ENCODE measurements at places on chromosomes 4 and X.

- DNase-seq, result no peak
These were observed 59.8 kb upstream of the GPM6B start for GRCh38 chrX:13876652-13877051.

GRCh38 chr4:53986062-53986461 is 78.3 kb downstream of the CHIC2 start:
- no peak for DNase-seq

DNA sequence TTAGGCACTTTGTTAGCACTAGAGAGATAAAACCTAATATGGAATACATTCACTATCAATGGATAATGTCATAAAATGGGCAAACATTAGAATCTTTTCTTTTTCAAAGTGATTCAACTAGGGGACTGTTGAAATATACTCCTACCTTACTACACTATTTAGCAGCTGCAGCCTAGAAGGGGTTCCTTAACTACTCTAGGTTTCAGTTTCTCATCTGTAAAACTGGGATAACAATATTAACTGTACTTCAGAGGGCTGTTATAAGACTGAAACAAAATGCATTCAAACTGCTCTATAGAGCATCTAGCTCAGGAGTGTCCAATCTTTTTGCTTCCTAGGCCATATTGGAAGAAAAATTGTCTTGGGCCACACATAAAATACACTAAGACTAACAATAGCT is 147.4 kb downstream of the CDS1 start:
- DNase-seq, result no peak

- peak; percentile 68 for DNase-seq
These were observed 292.5 kb downstream of the CHIC1 start for GRCh38 chrX:73855546-73855945.

DNA sequence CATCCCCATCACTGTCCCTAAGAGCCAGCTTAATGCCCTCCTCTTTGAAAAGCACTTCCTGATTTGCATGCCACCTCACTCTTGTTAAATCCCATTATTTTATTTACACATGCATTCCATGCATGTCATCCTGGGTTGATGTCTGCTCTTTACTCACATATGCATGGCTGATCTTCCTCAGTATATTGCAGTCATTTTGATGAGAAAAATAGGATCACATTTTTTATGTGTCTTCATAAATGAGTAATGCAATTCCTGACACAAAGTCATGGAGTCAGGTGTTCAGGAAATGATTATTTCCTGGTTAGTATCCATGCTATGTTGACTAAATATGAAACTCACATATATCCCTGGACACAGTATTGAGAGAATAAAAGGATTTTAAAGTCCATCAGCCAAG is 204.7 kb downstream of the SLIT2 start:
- no peak for DNase-seq
